ENCODE measurements at places on chromosomes 16 and 17. TPM values are rescaled to one million over a fixed set of nuclear protein-coding genes. Genes with fewer than 3 reads are reported as not detected.
A peak's percentile ranks its signal among the peaks of the same experiment; 100 is the strongest.

The HEXIM1 gene
- 12.5 TPM for total RNA-seq

DNA sequence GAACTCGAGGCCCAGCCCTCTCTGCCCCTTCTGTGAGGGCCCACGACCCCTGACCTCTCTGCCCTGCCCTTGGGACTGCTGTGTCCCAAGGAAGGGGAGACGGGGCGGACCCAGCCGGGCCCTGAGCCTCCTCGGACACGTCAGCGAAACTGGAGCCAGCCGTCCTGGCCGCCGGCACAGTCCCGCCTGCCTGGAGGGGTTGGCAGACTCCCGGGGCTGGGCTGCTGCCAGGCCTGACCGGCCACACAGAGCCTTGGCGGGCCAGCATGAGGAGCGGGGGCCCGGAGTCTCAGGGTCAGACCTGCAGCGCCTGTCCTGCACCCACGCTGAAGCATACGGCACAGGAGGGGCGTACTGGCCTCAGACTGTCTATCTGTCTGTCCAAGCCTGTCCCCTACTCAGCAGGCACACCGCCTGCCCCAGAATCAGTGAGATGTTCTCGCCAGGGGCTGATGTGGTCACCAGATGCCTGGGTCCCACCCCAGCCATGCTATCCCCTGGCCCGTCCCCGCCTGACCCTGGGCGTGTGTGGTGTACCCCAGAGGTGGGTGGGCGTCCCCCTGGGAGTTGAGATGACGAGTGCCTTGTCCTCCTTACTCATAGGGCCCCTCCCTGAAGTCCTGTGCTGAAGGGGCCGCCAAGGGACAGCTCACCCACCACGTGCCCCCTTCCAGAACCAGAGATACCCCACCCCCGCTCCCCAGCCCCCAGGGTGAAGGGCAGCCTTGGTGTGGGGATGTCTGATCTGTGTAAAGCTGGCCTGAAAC, 4.7 kb downstream of the VASN start:
- DNase-seq: no peak

GRCh38 chr16:31196324-31197088, 6.1 kb downstream of the PYCARD start:
- no peak for DNase-seq

The HS3ST6 gene
- total RNA-seq: not detected

The KRTAP4-3 gene
- not detected for total RNA-seq

DNA sequence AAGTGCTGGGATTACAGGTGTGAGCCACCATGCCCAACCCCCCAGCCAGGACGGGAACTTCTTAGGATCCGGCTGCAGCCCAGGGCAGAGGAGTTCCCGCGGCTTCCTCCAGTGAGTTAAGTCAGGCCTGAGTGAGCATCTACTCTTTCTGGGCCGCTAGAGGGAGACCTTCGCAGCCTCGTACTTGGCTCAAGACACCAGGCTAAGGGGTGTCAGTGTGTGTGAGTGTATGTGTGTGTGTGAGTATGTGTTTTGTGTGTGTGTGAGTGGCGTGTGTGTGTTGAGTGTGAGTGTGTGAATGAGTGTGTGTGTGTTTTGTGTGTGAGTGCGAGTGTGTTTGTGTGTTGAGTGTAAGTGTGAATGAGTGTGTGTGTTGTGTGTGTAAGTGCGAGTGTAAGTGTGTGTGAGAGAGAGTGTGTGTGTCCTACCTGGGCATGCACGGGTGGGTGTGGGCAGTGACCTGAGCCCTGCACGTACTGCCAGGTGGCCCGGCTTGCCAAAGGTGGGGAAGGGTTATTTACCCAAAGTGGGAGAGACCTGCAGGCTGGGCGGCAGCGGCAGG, 58.5 kb downstream of the TMEM235 start:
- DNase-seq: peak; percentile 78

The P2RX1 gene
- total RNA-seq: not detected

DNA sequence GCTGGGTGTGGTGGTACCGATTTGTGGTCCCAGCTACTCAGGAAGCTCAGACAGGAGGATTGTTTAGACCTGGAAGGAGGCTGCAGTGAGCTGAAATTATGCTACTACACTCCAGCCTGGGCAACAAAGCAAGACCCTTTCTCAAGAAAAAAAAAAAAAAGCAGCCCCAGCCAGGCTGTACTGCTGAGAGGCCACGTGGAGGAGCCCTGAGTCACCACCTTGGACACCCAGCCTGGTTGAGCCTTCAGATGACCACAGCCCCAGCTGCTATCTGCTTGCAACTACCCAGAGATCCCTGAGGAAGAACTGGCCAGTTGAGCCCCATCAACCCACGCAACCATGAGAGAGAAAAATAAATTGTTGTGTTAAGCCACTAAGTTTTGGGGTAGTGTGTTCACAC, 23.6 kb upstream of the GPRC5C start:
- peak; percentile 15 for DNase-seq

The PIRT gene
- not detected for total RNA-seq

The MT3 gene
- not detected for total RNA-seq

GRCh38 chr16:75265911-75266701, 14.7 kb upstream of the BCAR1 start:
- DNase-seq: no peak

The DHRS13 gene
- 11.3 TPM for total RNA-seq

DNA sequence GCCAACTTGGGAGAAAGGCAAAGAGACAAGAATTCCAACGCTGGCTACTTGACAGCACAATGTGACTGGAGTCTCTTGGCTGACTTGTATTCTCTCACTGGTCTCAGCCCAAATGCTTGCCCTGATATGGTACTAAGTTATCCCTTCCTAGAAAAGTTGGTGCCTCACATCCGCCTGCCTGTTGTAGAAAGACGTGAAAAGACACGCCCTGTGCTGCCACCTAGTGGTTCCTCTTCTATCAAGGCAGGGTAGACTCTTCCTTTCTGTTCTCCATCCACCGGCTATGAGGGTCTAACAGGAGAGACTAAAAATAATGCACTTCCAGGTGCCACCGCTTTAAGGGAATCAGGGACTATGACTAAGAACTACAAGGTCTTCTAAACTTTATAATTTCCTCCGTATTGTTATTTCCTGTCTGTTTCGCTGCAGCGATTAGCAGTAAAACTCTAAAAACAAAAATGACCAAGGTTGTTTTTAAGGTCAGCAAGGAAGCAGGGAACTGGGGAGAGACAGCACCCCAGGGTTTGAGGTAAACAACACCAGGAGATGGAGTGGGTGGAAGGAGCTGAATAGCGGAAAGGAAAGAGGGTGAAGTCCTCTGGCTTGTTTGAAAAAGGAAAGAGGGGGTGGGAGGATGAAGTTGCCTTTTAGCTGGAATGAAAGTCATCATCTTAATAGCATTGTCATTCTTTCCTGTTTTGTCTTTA, 109.5 kb downstream of the YPEL2 start:
- peak; percentile 74 for DNase-seq

DNA sequence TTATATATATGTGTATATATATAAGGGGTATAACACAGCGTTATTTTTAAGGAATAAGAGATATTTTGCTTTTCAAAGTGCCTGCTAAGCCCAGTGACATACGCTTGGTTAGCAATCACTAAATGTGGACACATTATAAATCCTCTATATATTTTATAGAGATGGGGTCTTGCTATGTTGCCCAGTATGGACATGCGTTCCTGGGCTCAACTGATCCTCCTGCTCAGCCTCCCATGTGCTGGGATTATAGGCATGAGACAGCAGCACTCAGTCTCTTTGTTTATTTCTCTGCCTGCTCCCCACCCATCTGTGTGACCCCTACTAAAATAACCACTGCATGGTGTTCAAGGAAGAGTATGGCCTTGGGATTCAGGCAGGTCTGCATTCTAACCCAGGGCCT, 63.4 kb downstream of the XYLT1 start:
- no peak for DNase-seq

DNA sequence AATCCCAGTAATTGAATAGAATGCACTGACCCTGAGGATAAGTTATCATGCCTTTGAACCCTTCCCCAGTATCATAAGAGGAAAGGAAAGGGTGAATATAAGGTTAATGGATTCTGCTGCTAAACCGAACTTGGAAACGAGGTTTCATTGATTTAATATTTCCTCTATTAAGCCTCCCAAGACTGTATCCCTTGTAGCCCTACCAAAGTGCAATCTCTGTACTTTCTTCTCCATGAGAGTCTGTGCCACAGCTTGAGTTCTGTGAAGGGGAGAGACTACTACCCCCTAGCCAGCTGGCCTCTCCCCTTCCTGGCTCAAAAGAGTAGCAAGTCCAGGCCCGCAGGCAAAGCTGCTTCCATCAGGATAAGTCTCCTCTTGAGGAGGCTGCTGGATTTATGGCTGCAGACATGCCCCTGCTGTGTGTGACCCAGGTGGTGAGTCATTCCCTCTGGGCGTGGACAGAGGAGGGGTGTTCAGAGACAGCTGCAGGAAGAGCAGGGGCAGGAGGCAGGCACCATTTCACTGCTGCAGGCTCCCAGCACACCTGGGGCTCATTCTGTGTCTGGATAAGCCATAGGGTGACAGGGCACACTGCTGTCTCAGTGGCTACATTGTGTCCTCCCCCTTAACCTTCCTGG, 58.4 kb downstream of the TOM1L2 start:
- DNase-seq: peak; percentile 97

GRCh38 chr16:89458967-89459366, 31.4 kb downstream of the ANKRD11 start:
- no peak for DNase-seq

DNA sequence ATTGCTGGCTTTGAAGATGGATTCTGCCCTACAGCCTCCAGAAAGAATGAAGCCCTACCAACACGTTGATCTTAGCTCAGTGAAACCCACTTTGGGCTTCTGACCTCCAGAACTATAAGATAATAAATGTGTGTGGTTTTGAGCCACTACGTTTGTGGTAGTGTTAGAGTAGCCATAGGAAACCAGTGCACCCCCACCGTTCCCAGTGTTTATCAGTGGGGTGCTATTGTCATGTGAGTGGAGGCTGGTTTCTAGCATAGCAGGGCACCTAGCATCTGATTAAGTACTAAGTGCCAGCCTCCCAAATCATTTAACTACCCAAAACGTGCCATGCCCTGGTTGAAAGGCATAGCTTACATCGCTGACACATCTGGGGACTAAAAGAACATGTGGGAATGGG, 423.9 kb downstream of the UTP18 start:
- no peak for DNase-seq

- DNase-seq: no peak
Measured at GRCh38 chr16:72427051-72427782, 255.3 kb upstream of the PMFBP1 start.

DNA sequence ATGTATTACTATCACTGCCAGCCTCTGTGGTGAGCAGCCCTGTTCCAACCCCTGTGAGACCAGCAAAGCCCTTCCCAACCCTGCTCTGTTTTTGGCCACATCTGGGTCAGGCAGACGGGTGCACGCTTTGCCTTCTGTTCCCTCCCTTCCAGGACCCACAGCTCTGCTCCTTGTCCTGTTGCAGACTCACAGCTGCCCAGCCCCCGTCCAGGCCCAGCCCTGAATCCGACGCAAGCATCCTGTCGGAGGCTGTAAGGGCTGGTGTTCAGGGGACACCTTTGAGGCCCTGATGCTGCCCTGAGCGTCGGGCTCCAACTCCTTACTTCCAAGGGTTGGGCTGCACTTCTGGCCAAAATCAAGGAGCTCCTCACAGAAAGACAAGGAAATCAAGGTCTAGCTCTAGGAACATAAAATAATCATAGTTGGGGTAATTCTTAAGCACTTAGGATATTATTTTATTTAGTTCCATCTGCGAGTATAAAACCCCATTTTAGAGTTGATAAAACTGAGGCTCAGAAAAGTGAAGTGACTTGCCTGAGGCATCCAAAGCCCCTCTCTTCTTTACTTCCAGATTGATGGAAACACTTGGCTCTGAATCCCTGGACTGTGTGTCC, 14.3 kb upstream of the SRCIN1 start:
- no peak for DNase-seq

DNA sequence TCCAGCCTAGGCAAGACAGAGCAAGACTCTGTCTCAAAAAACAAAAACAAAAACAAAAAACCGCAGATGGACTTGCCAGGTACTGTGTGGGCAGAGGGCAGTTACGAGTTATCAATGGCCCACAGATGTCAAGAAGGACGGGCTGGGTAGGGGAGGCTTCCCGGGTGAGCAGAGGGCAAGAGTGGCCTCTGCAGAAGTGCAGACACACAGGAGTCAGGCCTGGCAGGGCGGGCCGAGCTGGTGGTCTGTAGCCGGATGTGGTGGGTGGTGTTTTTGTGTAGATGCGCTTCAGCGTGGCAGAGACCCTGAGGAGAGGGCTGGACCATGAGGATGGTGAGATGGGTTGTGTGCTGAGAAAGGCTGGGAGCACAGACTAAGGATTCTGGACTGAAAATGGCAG, 44.9 kb upstream of the KDM6B start:
- no peak for DNase-seq

- DNase-seq: peak; percentile 7
Measured at GRCh38 chr16:17518441-17518840, 47.7 kb upstream of the XYLT1 start.

The MLLT6 gene
- 14.2 TPM for total RNA-seq

GRCh38 chr17:35817196-35817595, 7.9 kb downstream of the TAF15 start:
- DNase-seq: no peak

DNA sequence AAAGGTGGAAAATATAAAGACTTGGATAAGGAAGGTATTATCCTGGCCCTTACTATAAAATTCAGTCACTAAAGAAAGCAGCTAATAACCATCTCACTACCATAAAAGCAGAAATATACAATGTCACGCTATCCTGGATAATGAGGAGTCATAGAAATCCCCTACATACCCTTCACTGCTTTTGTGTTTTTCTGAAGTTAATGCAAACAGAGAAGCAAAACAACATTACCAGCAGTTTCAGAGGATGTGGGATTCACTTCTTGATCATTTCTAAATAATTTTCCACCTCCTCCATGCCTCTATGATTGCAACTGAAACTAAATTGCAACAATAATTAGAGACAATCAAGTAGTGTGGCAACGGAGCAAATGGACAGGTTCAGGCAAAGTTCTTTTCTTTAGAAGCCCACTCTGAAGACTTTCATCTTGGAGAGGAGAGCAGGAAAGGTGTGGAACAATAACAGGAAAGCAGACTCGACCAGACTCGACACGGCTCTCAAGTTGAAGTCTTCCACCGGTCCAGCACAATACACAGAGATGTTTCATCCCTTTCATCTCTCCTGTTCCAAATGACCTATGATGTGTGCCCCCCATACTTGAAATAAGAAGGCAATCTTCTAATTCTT, 10.2 kb downstream of the CYTH1 start:
- no peak for DNase-seq

- peak; percentile 85 for DNase-seq
Measured at GRCh38 chr17:81576621-81577277, 24.6 kb upstream of the FAAP100 start.

The MAF gene
- total RNA-seq: 6.3 TPM

- peak; percentile 22 for DNase-seq
Measured at GRCh38 chr16:51374346-51374745, 223.3 kb upstream of the SALL1 start.
